ENCODE measurements at places on chromosomes 6 and 20.

- no peak for DNase-seq
Observed at GRCh38 chr6:121584586-121585369, 149.3 kb downstream of the GJA1 start.

DNA sequence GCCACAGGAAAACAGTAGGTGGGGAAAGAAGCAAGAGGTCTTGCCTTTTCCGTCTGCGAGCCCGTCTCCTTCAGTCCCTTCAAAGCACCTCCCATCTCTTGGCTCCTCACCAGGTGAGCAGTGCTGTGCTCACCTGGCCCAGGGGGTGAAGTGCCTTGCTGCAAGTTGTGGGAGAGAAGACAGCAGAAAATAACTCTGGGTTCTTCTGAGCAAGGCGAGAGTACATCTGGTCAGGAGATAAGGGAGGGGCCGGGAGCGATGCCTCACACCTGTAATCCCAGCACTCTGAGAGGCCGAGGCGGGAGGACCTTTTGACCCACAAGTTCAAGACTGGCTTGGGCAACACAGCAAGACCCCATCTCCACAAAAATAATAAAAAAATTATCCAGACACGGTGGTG, 35.6 kb upstream of the TGM3 start:
- DNase-seq = no peak

DNA sequence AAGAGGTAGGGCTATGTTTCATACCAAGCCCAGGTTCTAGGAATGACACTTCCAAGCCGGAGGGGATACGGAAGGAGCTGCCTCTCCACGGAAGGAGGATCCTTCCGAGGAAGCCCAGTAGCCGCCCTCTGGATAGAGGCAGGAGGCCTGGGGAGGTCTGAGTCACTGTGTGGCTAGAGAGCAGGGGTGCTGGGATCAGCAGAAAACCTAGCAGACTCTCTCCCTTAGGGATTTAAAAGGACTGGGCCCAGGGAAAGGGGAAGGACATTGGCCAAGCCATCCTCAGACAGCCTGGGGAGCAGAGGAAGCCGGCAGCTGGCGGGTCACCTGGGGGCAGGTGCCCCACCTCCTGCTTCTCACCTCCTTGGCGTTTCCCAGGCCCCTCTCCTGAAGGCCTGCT, 36.6 kb upstream of the NFATC2 start:
- DNase-seq = peak; percentile 55

- no peak for DNase-seq
Observed at GRCh38 chr6:11755725-11756124, 22.9 kb downstream of the ADTRP start.

GRCh38 chr20:31661625-31662371, 24.1 kb downstream of the COX4I2 start:
- DNase-seq = peak; percentile 82

DNA sequence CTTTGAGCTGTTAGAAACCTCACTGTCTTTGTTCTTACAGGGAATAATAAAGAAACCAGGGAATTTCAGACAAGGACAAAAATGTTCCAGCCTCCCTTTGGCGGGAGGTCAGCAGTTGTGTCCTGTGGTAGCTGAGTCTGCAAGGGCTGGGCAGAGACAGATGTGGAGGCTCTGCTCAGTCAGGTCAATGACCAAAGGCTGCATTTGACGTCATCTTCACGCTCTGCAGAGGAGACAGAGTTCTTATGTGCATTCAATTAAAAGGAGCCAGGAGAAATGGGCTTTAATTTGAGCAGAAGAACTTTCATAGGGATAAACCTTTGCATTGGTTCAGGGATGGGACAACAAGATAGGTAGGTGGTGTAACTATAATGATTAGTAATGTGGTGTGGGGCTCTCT, 45.1 kb upstream of the FOXA2 start:
- DNase-seq = no peak

GRCh38 chr20:38680500-38681306, 43.6 kb upstream of the SLC32A1 start:
- DNase-seq = peak; percentile 47

DNA sequence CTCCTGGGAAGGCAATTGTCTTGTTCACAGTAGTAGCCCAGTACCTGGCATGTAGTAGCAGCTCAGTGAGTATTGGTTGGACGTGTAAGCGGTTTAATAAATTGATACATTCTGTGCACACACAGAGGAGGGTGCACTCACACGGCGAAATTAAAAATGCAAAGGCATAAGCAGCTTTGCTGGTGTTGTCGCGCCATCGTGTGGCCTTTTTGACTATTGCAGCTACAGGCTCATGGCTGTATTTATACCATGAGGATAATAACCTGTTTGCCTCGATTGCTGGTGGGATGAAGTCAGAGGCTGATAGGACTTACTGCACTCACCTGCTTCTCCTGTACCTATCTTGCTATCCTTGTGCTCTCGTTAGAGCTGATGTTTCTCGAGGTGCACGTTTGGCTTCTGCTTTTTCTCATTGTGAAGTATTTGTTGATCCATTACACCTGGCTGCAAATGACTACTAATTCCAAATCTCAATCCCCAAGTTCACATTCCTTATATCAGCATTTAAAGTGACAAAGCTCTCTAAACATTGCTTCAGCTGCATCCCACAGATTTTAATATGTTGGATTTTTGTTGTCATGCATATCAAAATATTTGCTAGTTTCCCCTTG, 61.5 kb downstream of the TBXT start:
- peak; percentile 71 for DNase-seq

GRCh38 chr6:89054208-89054607, 26.3 kb upstream of the PNRC1 start:
- no peak for DNase-seq
